GM19239 (cell line): ENCODE measurements at places on chromosomes 1 and 21.

GRCh38 chr1:66000033-66000637 lies 207.4 kb downstream of the PDE4B start:
- no peak for DNase-seq

DNA sequence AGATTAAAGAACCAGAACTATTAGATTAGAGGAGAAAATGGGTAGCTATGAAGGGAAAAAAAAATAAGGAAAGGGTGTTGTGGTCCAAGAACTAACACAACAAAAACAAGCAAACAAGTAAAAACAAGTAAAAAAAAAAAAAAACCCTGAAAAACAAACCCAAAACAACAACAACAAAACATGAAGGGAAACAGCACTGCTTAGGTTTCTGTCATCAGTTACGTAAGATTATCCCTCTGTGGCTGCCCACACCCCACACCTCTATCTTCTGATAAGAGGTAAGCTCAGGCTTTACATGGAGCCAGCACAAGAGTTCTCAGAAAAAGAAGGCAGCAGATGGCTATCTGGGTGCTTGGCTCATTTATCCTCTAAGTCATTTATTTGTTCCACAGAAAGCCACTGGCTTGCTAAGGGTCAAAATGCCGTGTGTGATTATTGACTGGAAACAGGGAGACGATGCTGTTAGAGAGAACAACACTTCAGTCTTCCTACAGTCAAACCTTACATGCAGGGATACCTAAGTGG lies 57.5 kb downstream of the KIAA0319L start:
- DNase-seq = no peak

DNA sequence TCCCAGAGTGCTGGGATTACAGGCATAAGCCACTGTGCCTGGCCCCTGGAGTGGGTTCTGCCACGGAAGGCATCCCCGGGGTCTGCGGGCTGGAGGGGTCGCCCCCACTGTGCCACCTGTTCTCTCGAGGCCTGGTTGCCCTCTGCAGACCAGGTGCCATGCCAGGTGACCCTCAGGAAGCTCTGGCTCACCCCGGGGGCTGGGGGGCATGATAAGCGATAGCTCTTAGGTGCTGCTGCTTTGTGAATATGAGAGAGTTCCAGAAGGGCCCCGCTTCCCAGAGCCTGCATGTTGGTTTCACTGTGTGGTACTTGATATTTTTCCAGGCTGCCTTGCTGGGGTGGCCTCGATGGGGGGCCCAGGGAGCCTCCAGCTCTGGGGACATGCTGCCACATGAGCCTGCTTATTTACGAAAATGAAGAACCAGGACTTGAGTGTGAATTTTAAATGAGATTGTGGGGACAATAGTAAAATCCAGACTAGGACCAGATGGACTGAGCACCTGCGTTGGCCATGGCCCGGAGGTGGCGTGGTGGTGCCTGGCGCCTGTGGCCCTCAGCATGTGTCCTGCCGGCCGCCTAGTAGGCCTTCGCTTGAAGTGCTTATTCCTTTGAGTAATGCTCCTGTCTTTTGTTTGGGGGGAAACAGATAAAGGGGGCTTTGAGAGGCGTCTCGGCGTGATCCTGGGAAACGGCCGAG lies 7.3 kb downstream of the SKI start:
- no peak for DNase-seq

DNA sequence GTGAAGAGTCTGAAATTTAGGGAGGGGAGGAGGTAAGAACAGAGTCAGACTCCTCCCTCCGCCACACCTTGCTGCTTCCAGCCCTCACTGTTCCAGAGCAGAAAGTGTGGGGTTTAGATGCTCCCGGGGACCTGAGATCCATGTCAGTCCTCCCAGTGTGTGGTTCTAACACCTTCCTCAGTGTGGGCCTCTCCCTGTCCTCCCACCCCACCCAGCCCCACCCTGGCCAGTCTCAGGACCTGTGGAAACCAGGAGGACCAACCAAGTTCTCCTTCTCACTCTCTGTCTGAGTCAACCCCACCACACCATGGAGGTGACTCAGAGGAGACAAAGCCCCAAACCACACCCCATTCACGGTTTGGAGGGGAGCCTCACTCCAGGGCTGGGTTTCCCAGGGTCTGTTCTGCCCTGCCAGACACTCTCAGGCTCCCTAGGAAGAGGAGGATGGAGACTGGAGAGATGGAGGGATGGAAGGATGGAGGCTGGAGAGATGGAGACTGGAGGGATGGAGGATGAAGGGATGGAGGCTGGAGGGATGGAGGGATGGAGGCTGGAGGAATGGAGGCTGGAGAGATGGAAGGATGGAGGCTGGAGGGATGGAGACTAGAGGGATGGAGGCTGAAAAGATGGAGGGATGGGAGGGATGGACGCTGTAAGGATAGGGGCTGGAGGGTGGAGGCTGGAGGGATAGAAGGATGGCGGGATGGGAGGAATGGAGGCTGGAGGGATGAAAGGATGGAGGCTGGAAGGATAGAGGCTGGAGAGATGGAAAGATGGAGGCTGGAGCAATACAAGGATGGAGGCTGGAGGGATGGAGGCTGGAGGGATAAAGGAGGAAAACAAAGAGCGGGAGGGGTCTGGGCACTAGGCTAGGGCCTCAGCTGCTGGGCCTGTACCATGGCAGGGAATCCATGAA lies 100.9 kb upstream of the RUNX3 start:
- DNase-seq = peak; percentile 44

- DNase-seq = no peak
These were observed 16.4 kb upstream of the CGN start for GRCh38 chr1:151494741-151495281.

DNA sequence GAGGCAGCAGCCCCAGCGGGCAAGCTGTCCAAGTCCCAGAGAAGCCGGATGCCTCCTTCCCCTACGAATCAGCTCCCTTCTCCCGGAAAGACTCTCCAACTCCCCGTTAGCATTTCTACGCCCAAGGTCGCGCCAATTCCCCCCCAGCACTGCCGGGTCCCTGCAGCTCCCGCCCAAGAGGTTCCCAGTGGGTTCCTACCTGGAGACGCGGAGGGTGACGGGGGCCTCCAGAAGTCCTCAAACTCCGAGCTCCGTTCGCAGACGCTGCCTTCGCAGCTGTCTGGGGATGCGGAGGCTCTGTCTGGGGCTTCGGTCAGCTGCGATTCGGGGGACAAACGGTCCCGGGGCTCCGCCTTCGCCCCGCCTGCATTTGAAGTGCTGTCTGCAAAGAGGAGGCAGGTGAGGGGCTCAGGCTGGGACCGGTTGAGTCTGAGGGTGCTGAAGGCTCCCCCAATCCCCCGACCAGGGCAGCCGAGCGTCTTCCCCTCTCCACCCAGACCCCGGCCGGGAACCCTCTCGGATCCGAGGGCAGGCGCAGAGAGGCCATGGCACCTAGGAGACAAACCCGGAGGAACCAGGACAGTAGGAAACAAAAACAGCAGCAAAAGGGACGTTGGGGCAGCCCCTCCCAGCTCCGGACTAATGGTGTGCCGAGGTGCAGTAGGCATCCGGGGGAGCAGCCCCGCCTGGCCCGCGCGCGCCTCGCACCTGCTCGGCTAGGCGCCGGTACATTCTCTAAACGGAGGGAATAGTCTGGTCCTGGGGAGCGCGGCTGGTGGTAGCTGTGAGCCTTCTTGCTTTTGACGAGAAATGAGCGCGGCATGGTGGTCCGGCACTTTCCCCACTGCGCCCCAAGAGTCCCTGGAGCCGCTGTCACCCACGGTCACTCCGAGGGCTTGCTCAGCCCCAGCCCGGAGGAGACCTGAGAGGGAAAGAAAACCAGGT lies 3.8 kb downstream of the GFI1 start:
- DNase-seq = no peak

- DNase-seq = no peak
These were observed 154.0 kb downstream of the TGFB2 start for GRCh38 chr1:218499011-218499691.

DNA sequence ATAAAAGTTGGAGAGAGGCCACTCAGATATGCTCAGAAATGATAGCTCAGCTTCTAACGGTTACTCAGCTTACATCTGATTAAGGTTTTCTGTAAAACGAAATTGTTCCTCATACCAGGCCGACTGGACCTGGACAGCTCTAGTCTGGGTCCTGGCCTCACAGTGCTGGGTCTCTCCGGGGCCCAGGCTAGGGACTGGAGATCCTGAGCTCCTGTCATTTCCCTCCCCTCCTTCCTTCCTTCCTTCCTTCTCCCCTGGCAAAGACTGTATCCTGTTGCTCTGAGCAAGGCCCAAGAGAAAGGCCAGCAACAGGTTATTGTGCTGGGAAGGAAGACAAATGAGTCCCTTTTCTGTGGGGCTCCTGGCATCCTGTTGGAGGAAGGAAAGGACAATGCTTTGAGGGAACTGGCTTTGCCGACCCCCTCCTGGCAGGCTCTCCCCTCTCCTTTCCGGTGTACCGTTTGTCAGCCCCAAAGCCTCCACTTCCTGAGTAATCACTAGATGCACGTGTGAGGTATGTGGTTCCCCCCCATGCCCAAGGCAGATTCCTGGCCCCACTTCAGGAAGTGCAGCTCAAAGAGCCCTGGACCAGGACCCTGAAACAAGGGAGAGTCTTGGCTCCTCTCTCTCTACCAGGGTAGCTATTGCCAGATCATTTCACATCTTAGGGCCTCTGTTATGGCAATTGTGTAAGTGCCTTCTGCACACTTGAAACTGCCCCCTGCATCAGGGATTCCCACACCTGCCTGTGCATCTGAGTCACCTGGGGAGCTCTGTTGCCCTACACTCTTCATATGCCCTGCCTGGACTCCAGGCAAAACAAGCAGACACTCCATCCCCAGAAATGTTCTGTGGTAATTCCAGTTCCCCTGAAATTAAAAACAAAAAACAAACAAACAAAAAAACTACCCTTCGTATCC lies 212.7 kb upstream of the FGGY start:
- DNase-seq = no peak

- no peak for DNase-seq
These were observed 52.9 kb downstream of the FOXJ3 start for GRCh38 chr1:42282024-42282579.

- no peak for DNase-seq
These were observed 61.6 kb downstream of the ADAMTS1 start for GRCh38 chr21:26783466-26784195.

- DNase-seq = no peak
These were observed 24.6 kb downstream of the LAMC2 start for GRCh38 chr1:183210681-183211080.

DNA sequence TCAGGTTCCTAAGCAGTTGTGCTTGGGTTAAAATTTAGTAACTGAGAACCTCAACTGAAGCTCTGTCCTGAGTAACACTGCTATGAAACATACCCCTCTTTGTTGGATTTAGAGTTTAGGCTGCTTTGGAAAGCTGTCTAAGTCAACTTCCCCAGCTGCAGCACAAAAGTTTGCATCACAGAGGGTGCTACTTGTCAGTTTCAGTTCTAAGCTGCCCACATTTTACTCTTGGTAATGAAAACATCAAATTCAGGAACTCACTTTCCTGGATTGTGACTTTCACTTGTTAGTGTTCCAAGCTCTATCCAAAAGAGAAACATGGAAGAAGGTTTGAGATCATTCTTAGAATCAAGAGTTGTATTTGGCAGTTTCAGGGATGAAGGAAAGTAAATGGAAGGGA lies 191.7 kb upstream of the NFIA start:
- DNase-seq = no peak

DNA sequence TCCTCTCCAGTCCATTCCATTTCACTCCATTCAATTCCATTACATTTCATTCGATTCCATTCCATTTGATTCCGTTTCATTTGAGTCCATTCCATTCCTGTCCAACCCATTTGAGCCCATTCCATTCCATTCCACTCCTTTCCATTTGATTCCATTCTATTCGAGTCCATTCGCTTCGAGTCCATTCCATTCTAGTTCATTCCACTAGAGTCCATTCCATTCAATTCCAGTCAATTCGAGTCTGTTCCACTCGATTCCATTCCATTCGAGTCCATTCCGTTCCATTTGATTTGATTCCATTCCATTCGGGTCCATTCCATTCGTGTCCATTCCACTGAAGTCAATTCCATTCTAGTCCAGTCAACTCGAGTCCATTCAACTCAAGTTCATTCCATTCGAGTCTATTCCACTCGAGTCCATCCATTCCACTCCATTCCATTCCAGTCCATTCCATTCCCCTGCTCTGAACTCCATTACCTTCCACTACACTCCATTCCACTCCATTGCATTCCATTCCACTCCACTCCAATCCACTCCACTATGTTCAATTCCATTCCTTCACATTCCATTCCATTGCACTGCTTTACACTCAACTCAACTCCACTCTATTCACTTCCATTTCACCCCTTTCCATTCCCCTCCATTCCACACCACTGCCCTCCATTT lies 2569.4 kb upstream of the TPTE start:
- no peak for DNase-seq

- DNase-seq = no peak
These were observed 17.1 kb upstream of the ADGRB2 start for GRCh38 chr1:31781138-31781755.

DNA sequence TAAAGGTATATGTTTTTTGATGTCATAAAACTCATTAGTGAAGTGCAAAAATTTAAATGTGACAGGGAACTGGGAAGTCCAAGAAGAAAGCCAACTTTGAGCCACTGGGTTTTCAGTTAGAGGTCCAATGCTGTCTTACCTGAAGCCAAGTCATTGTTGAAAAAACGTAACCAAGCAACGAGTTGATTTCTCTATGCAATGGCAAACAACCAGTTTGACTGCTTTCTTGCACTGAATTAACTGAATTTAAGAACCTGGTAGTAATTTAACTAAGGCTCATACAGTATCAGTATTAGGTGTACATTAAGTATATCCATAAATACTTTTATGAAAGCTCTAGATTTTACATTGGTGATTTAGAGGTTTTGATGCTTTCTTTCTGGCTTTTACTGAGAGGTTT lies 20.2 kb upstream of the S1PR1 start:
- no peak for DNase-seq

DNA sequence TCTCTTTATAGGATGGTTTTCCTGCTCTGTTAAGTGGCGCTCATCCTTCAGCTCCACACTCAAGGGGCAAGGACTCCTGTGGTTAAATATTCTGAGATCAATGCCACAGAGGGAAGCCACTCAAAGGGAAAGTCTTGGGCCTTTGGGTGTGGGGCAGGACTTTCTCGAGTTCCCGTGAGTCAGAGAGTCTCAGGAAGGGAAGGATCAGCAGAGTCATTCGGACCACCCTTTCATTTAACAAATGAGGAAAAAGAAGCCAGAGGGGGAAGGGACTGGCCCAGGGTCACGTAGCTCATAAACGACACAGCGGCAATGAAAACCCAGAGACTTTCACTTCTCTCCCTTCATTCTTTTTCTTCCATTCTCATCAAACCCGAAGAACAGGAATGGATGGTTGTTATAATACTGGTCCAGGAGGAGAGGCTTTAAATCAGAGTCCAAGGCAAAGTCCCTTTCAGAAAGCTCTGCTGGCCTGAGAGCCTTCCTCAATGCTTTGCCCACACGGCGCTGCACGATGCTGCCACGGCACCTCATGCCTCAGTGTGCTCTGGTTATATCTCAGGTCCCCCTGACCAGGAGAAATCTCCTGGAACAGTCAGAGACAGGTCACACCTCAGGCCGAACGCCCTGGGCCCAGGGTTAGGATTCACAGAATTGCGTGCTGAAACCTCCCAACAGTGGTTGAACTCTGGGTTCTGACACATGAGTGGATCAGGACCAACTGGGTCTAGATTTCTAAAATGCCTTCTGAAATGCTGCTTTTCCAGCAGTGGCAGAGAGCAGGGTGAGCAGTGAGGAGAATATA lies 65.3 kb downstream of the TENT5C start:
- no peak for DNase-seq
